ENCODE measurements at places on chromosomes 11 and 22.

DNA sequence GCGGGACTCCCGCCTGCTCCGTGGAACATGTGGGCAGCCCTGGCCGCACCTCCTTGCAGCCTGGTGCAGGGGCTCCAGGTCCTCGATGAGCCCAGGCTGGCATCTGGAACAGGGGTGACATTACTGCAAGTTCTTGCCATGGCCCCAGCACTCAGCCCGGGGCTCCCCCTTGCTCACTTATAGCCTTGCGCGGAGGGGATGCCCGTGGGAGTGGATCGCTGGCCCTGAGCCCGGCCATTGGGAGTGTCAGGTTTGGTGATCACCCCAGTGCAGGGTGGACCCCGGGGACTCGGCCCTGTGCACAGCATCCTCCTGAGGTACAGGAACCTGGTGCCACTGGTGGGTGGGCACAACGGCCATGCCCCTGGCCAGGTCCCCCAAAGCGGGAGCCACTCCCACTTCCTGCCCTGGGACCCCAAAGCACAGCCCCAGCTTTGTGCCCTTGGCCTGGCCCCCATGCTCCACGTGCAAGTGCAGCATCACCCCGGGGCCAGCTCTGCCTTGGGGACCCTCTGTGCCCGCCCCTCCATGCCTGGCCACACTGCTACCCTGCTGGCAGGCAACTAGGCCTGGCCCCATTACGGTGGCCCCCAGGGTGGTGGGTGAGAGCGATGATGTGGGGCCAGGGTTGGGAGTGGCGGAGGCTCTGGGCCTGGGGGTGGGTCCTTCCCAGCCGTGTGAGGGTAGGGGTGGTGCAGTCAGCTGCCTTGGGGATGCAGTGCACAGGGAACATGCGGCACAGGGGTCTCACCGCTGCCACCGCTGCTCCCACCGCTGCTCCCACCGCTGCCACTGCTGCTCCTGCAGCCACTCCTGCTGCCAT lies 439.8 kb downstream of the TBC1D22A start:
- no peak for DNase-seq

DNA sequence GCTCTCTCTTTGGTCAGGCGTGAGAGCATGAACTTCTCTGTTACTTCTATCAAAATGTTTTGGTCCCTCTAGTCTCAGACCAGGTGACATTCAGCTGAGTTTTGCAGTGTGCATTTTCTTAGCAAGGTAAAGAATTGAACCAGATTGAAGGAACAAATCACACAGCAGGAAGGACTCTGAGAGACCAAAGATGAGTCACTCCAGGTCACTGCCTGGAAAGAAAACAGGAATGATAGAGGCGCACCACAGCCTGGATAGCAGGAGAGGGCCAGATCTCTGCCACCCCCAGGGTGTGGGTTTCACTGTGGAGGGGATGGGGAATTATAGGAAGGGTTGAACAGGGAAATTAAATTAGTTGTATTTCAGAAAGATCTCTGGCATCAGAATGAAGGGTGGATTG lies 788.3 kb downstream of the NTM start:
- DNase-seq = no peak

GRCh38 chr11:90849312-90849711 lies 626.5 kb upstream of the CHORDC1 start:
- DNase-seq = no peak

GRCh38 chr11:22304337-22304961 lies 33.7 kb upstream of the SLC17A6 start:
- DNase-seq = no peak
